Ovary (tissue), 10 donors: ENCODE measurements at places on chromosomes 4 and X.

- no peak for DNase-seq
These were observed 202.1 kb downstream of the ARHGAP24 start for GRCh38 chr4:85676850-85677590.

- no peak for DNase-seq
These were observed 935.5 kb downstream of the RAB28 start for GRCh38 chr4:12548678-12549077.

DNA sequence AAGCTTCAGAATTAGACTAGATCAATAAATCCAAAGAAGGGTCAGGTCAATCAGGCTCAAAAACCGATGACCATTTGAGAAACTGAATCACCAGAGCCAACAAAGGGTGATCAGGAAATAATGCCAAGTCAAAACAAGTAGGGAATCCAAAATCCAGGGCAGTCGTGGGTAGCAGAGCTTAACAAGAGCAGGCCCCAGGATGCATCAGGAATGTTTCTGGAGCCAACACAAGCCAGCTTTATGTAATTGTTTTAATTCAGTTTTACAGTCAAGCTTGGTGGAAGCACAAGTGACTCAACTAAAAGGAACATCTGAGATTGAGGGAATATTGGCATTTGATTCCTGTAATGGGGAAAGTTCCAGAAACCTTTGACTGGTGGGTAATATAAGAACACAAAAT, 237.9 kb upstream of the EDA2R start:
- no peak for DNase-seq

DNA sequence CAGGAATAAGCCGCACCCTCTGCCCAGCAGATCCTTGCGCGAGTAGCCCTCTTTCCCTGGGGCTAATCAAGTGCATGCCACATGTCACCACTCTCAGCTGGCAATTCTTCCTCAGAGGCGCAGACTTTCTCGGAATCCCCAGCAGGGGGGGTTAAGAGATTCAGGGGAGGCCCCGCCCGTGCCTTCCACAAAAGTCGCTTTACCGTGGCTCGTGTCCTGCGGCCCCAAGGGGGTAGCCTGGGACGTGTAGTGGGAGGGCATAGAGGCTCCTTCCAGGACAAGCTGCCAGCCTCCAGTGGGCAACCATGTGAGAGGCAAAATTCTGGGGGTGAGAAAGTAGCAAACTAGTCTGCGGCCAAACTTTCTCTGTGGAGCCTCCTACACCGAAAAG, 652 bp downstream of the SRPX start:
- no peak for DNase-seq

- no peak for DNase-seq
These were observed 12.5 kb downstream of the MAEA start for GRCh38 chr4:1302159-1302558.
